NCI-H510A (cell line): ENCODE measurements at places on chromosomes 12 and 14.

DNA sequence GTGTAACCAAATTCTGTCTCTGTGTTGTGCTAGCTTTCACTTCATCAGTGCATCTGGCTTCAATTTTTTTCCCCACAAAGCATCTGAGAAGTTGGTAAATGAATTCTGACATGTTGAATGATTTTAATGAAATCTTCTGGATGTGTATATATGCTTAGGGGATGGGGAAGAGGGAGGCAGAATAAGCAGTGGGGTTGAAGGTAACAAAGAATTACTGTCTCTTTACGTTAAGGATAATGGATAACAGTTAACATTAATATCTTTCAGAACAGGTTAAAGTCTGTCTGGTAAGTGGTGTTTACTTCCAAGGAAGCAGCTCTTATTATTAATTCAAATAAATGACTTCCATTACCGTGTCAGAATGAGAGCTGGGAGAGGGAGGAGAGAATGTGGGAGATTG lies 261.7 kb downstream of the ERC1 start:
- DNase-seq = no peak

- DNase-seq = no peak
Measured at GRCh38 chr14:75126121-75126544, 715 bp downstream of the NEK9 start.

GRCh38 chr12:116734156-116734768 lies 3.6 kb downstream of the SPRING1 start:
- DNase-seq = no peak

DNA sequence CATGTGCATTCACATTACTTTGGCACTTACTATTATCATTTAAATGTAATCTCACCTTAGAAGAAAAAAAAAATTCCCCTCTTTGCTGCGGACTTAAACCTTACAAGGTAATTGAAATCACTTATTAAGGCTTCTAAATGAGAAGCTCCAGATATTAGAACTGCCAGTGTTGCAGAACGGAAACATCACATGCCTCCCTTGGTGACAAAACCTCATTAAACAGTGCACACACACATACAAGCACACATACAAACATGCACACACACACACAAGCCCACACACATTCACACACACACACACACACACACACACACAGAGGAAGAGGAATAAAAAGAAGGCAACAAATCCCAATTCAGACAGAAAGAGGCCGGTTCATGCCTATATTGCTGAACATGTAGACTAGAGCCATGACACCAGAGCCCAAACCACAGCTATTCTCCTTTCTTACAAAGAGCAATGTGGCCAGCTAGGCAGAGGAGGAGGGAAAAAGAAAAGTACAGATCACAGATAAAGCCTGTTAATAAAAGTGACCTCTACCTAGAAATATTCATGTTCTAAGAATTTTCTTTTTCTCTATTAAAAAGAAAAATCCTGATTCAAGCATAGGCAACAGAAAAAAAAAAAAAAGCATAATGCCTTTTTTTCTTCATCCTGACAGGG lies 405.2 kb upstream of the FLRT2 start:
- no peak for DNase-seq

DNA sequence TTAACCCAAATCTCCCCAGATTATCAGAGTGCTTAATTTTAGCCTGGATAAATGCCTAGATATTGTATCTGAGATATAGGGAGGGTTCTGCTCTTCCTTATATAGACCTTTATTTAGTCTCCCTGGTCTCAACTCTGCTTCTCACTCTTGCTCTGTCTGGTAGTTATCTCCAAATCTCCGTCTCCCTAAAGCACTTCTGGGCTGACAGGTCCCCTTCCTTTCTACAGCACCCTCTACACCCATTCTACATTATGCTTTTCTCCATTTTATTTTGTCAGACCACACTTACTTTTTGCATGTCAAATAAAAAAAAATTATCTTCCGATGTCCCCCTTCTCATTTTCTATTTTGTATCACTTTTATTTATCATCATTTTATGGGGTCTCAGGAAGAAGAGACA lies 2.0 kb upstream of the ERC1 start:
- DNase-seq = no peak

GRCh38 chr14:57136669-57137328 lies 131.9 kb downstream of the EXOC5 start:
- no peak for DNase-seq

DNA sequence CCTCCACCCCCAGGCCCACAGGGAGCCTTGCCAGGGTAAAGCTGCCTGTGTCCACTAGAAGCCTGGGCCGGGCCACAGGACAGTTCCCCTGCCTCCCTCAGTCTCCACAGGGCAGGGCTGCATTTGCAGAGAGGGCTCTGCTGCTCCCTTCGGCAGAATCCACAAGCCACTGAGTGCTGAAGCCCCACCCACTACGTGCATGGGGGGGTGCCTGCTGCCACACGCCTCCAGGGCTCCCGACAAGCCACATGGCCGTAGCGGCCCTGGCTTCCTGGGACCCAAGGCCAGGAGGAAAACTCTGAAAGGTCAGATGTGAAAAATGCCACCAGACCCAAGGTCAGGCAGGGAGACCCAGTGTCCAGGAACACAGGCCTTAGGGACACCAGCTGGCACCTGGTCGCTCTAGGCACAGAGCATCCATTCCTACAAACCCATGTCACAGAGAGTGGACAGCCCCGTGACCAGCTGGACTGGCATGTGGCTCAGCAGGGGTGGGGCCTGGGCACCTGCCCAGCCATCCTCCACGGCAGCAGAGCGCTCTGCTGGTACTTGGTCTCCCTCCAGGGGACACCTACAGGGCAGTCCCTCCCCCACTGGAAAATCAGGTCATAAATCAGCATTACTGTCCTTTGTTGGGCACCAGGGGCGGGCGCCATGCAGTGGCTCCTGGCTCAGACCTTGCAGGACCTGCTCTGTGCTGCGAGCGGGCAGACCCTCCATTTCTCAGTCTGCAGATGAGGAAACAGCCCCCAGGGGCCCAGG lies 42.9 kb downstream of the CCDC85C start:
- no peak for DNase-seq

- no peak for DNase-seq
Measured at GRCh38 chr14:64035143-64035542, 182.3 kb downstream of the SYNE2 start.

DNA sequence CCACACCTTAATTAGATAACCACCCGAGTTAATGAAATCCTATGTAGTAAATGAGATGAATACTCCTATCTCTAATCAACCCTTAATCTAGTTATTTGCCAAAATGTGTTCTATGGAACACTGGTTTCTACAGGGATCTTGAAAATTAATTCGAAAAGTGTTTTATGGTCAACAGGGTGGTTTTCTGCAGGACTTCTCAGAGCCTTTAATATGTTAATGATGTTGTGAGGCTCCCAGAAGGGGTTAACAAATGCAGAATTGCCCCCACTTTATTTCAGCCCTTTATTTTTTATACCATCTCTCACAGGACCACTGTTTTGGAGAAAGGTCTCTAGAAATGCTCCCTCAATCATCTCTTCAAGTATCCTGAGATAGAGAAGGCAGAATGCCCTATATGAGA lies 153.1 kb upstream of the RPH3A start:
- DNase-seq = no peak

DNA sequence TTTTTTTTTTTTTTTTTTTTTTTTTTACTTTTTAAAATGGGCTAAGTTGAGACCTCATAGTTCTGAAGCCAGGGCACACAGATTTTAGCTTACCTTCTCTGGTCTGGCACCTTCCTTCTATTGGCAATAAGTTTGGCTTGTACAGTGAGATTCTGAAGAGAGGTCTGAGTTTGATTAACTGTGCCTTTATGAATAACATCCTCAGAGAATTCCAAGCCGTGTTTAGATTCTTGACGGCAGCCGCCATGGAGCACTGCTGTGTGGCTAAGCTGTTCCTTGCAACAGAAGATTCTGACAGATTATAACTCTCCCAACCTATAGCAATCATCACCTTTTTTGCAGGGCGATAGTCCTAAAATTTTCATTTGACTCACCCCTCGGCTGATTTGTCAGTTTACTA lies 354.9 kb upstream of the FAR2 start:
- DNase-seq = no peak

- DNase-seq = no peak
Measured at GRCh38 chr12:105783983-105784947, 354.5 kb downstream of the NUAK1 start.

DNA sequence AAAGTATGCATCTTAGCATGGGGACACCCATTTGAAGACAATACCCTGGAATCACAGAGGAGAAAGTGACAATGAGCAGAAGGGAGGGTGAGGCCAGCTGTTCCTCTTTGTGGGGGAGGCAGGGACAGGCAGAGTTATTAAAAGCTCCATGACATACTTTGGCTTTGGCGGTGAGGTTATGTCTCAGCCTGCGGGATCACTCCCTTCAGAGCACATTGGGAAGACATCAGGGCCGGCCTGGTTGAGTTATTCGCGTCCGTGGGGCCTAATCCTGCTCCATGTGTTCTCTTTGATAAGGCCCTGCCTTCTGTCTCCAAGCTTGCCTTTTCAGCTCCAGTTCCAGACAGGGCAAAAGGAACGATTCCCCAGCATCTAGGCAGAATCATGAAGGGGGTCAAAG lies 98.8 kb upstream of the NTF3 start:
- no peak for DNase-seq

DNA sequence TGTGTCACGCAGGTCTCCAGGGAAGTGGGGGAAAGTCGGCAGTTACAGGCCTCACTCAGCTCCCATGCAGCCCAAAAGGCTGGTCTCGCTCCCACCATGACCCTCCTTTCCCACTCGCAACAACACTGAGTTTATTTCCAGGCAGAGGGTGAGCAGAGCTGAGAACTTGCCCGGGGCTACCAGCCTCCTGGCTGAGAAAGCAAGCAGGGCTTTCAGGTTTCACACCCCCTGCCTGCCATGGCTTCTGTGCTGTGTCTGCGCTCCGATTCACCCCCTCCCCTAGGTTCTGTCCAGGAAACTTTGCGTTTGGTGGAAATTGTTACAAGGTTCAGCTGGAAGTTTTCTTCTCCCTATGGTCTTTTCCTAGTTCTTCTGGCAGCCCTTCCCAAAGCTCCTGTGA lies 17.1 kb downstream of the OR10G2 start:
- no peak for DNase-seq

DNA sequence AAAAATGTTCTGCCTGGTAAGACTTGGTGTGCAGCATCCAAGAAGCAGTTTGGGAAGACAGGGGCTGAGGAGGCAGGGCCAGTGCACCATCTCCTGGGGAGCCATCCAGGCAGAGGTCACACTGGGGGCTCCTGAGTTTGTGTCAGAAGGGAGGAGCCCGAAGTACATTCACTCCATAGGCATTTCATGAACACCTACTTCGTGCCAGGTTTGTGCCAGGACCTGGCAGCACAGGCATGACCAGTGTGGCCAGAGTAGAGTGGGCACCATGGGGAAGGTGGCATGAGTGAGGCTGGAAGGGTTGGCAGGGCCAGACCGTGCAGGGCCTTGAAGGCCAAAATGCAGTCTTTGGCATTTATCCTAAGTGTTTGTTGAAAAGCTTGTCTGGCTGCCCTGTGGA lies 86.5 kb upstream of the RIN3 start:
- DNase-seq = no peak

- DNase-seq = peak; percentile 92
Measured at GRCh38 chr14:96095581-96096476, 56.7 kb downstream of the C14orf132 start.

GRCh38 chr12:24069532-24070395 lies 120.3 kb upstream of the SOX5 start:
- DNase-seq = peak; percentile 16

GRCh38 chr12:92039046-92039445 lies 106.6 kb downstream of the BTG1 start:
- no peak for DNase-seq

- no peak for DNase-seq
Measured at GRCh38 chr12:124293286-124294003, 1.4 kb upstream of the RFLNA start.

GRCh38 chr12:53538209-53538689 lies 31.0 kb upstream of the NPFF start:
- peak; percentile 50 for DNase-seq

- peak; percentile 64 for DNase-seq
Measured at GRCh38 chr14:24080888-24081738, 9.8 kb downstream of the CPNE6 start.

GRCh38 chr12:10614056-10614370 lies 604 bp upstream of the MAGOHB start:
- no peak for DNase-seq

DNA sequence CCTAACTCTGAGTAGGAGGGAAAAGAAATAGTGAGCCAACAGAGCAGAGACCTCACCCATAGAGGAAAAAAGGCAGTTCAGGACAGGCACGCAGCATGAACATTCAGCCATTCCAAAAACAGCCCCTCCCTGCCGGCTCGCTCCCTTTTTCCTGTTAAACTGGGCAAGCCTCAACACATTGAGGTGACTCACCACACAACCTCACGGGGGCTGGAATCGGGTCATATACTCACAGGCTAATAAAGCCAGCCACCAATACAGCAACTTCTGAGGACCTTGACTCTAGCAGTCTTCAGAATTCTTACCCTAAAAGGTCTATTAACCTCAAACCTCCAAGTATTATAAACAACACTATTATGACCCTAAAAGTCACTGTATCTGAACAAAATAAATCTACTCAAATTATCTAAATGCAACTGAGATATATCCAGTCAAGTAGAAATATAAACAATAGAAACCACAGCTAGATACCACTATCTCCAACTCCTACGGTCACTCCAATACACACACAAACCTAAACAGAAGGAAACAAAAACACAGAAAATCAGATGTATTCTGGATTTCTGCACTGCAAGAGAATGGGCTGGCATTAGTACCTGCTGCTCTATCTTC lies 6.3 kb downstream of the YBX3 start:
- DNase-seq = no peak

- DNase-seq = peak; percentile 39
Measured at GRCh38 chr14:54805445-54806322, 96.9 kb downstream of the GCH1 start.

- no peak for DNase-seq
Measured at GRCh38 chr12:76480796-76481195, 78.8 kb downstream of the OSBPL8 start.

- no peak for DNase-seq
Measured at GRCh38 chr12:115648463-115648862, 629.0 kb downstream of the MED13L start.

- DNase-seq = peak; percentile 69
Measured at GRCh38 chr14:89041257-89041582, 216.8 kb downstream of the TTC8 start.

DNA sequence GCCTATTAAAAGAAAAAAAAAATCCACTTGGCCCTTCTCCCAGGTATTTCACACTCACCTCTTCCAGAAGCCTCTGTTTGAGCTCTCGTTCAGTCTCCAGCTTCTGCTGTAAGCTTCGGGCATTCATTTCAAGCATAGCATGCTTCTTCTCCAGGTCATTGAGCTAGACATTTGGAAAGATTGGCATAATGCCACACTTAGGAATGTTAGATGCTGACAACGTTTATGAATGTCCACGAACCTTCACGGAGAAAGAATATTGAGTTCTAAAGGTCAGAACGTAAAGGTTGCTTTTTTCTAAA lies 60.5 kb downstream of the PRKAB1 start:
- DNase-seq = no peak
